Stimulated activated CD4-positive, alpha-beta T cell treated with anti-CD3 and anti-CD28 coated beads, Interleukin-1b, Interleukin-23, amount 100 ng/mL, for 24 hours (primary cell): ENCODE measurements at places on chromosomes 2 and 18.

DNA sequence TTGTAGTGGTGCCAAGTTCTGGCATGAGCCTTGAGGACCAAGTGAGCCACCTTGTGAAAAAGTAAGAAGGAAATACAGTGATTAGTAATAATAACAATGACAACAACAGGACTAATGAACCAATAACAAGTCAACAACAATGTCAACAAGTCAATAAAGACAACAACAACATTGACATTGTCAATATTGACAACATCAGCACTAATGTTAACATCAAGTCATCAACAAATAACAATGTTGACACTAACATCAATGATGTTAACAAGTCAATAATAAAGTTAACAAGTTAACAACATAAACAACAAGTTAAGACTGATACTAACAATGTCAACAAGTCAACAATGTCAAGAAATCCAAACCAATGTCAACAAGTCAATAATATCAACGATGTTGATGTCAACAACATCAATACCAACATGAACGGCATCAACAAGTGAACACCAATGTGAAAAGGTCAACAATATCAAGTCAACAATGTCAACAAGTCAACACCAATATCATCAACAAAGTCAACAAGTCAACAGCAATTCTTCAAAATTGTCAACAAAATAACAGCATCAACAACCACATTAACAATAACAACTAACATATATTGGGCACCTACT lies 24.0 kb downstream of the LCT start:
- DNase-seq = no peak

DNA sequence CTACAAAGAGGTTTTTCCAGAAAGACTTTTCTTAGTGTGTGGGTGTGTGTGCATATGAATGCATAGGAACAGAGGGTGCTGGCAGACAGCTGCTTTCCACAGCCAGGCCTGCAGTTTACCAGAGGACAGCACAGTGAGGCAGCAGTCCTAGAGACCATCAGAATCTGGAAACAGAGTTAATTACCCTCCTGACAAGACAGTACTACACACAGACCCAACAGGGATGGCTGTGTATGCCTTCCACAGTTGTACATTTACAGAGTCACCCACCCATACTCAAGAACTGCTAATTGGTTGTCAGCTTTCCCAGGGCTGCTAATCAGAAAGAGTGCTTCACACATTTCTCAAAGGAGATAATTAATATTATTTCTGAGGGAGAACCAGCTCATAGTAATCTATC lies 104.7 kb downstream of the FEZ2 start:
- no peak for DNase-seq

GRCh38 chr2:32932825-32933755 lies 13.7 kb upstream of the LTBP1 start:
- DNase-seq = no peak

DNA sequence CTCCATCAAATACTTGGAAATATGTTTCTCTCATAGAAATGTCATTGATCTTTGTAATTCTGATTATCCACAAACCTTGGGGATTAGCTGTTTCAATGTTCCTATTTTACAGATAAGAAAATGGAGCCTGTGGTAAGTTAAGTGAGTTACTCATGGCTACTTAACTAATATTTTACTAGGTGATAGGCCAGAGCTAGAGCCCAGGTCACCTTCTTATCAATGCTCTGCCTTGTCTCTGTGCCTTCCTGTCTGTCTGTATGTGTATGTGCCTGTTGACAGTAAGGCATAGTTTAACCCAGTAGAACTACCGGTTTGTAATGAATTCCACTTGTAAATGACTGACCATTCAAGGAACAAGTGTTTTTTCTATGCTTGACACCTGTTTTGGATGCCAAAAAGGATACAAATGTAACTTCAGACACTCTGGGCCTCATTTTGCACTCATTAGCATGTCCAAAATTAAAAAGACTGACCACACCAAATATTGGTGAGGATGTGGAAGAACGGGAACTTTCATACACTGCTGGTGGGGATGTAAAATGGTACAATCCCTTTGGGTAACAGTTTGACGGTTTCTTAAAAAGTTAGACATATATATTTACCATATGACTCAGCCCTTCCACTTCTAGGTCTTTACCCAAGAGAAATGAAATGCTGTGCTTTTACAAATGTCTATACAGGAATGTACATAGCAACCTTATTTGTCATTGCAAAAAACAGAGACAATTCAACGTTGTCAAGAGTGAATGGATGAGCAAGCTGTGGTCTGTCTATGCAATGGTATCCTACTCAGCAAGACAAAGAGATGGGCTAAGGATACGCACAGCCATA lies 19.6 kb upstream of the IL1A start:
- DNase-seq = no peak

DNA sequence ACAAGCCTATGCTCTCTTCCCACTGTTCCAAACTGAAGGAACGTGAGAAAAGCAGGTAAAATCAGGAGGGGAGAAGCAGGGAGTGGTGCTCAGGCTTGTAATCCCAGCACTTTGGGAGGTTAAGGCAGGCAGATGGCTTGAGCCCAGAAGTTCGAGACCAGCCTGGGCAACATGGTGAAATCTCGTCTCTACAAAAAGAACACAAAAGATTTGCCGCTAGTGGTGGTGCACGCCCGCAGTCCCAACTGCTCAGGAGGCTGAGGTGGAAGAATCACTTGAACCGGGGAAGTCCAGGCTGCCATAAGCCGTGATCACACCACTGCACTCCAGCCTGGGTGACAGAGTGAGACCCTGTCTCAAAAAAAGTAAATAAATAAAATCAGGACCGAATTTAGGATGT lies 1.3 kb upstream of the TMSB10 start:
- no peak for DNase-seq

- DNase-seq = no peak
Measured at GRCh38 chr2:55418512-55419232, 984 bp downstream of the CCDC88A start.

DNA sequence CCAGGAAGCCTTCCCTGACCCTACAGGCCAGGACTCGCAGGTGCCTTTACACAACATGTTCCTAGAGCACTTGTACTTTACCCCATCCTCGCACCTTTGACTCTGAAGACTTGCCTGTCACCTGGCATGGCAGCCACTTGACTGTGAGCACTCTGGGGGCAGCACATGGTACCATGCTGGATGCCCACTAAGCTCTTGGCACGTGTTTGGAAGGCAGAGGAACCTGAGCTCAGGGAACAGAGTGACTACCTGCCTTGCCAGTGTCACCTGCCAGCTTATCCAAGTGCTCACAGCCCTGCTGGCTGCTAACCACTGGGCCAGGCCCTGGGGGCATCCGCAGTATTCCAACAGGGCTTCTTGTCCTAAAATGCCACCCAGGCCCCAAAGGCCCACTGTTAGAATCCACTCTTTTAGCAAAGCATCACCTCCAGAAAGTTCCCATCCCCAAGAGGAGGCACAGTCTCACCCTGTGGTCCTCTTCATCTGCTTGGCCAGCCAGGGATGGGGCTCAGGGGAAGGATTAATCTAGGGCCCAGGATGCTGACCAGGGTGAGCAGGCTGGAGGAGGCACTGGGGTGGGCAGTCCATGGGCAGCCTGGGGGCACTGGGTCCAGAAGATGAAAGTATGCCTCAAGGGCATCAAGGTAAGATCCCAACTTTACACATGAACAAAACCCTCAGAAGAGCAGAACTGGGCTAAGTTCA lies 57.0 kb downstream of the ZBTB7C start:
- no peak for DNase-seq

DNA sequence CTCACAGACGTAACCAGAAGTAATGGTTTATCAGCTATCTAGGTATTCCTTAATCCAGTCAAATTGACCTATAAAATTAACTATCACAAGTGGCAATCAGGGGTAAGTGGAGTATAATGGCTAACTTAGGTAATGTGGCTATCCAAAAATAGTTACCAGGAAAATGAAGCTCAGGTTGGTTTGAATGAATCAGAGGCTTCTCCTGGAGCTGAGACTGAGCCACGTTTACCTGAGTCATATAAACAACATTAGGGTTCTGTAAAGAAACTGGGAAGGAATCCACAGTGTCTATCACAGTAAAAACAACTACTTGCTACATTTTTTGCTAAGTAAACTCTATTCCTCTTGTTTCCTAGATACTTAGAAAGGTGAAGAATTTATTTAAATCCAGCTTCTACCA lies 236.0 kb upstream of the SPHKAP start:
- DNase-seq = no peak

GRCh38 chr18:75220551-75221355 lies 10.2 kb downstream of the TSHZ1 start:
- DNase-seq = no peak

GRCh38 chr2:177822941-177823340 lies 249.6 kb downstream of the PDE11A start:
- DNase-seq = no peak

DNA sequence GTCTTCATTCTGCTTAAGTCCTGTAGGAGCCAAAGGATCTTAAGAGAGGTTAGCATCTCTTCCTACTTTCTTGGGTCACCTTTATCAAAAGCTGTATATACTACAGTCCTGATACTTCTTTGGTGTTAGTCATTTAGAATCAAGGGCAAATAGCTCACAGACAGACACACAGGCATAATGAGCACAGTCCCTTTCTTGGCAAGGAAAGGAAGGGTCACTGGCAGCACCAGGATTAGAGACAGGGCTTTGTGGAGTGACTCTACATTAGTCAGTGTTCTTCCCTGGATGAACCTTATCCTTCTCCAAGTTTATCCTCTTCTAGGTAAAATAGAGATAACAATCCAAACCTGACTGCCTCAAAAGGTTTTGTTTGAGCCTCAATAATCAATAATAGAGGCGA lies 40.0 kb upstream of the NCKAP5 start:
- DNase-seq = no peak

GRCh38 chr2:85971366-85971765 lies 82.6 kb upstream of the ST3GAL5 start:
- DNase-seq = no peak

- DNase-seq = no peak
Measured at GRCh38 chr18:13136904-13137669, 81.5 kb upstream of the LDLRAD4 start.

DNA sequence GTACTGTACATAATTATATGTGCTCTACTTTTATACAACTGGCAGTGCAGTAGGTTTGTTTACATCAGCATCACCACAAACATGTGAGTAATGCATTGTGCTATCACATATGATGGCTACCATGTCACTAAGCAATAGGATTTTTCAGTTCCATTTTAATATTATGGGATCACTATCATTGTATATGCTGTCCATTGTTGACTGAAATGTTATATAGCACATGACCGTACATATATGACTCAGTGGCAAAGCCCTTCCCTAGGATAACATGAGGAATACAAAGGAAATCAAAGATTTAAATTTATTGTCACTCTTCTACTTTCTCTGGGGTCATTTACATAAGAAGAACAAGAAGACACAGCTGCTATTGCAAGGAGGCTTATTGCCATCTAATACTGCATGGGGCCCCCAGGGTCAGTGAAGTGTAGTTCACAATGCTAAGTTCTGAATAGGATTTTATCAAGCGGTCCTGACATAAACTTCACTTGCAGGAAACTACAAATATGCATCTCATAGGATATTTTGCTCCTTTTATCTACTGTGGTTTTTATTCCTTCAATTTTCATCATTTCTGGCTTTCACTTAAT lies 21.8 kb downstream of the PDE1A start:
- DNase-seq = no peak

DNA sequence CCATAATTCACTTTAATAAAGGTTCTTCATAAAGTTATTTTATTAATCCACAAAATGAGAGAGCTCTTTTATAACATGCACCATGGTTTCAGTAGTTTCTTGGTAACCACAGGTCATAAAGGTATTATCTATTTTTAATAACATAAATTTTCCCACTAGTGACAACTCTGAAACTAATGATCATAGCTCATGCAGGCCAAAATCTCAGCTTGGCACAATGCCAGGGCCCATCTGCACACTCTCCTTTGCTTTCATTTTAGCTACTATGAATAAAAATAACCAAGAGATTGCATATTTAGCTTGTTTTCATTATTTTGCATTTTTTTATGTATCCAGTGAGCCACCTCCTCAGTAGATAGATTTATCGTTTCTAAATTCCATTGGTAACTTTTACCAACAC lies 691.8 kb upstream of the CHAC2 start:
- no peak for DNase-seq

DNA sequence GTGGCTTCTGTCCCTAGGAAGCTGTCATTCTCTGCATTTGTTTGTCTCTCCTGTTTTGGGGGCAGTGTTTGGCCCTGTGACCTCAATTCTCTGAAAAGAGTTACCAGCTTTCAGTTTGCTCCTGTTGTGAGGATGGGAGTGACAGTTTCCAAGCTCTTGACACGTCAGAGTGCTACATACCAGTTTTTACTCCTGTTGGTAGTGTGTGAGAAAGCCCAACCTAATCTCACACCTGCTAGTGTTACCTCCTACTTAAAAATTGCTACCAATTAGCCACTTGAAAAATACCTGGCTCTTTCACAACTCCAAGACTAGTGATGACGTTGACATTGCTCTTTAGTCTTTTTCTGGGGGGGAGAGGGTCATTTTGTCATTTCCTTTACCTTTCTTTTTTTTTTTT lies 14.1 kb downstream of the SKA1 start:
- no peak for DNase-seq

- DNase-seq = no peak
Measured at GRCh38 chr2:127624320-127624755, 21.6 kb upstream of the GPR17 start.

DNA sequence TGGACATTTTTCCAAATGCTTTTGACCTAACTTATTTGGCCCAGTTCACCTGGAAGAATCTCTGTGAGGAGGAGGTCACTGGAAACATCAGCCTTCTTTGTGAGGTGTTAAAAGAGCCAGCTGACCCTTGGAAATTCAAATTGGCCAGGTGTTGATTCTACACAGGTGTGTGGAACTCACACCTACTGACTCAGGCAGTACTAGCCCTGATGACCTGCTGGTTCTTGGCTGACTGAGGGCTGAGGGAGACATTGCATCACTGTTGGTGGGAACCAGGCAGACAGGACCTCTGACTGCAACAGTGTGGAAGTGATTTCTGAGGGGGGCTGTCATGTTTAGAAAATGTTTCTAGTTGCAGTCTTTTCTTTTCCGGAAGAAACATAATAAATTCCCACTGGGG lies 242.2 kb upstream of the LRRTM1 start:
- DNase-seq = no peak

- no peak for DNase-seq
Measured at GRCh38 chr2:196441527-196441926, 198.0 kb upstream of the CCDC150 start.

GRCh38 chr2:37523814-37524362 lies 147.6 kb downstream of the CDC42EP3 start:
- DNase-seq = no peak

DNA sequence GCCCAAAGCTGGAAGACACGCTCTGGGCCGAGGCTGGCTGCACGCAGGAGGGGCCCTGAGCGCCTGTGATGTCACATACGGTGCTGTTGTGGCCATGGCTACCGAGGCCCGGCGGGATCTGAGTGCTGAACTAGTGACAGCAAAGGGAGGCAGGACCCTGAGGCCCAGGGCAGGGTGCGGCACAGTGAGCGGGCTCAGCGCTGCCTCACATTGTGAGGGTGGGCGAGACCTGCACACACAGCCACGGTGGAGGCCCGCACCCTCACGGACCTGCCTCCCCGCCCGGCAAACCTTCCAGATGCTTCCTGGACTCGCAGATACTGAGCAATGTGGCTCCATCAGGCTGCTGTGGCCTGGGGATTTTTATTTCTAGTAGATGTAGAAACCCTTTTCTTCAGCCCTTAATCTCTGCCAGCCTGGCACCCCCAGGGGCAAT lies 133.8 kb upstream of the CTDP1 start:
- DNase-seq = no peak

GRCh38 chr2:97691166-97691565 lies 21.7 kb downstream of the C2orf92 start:
- no peak for DNase-seq

GRCh38 chr2:186101616-186102015 lies 363.0 kb downstream of the FSIP2 start:
- DNase-seq = no peak

- DNase-seq = no peak
Measured at GRCh38 chr2:240640939-240641338, 15.7 kb downstream of the GPR35 start.
